ENCODE measurements at places on chromosomes 2 and 18.

DNA sequence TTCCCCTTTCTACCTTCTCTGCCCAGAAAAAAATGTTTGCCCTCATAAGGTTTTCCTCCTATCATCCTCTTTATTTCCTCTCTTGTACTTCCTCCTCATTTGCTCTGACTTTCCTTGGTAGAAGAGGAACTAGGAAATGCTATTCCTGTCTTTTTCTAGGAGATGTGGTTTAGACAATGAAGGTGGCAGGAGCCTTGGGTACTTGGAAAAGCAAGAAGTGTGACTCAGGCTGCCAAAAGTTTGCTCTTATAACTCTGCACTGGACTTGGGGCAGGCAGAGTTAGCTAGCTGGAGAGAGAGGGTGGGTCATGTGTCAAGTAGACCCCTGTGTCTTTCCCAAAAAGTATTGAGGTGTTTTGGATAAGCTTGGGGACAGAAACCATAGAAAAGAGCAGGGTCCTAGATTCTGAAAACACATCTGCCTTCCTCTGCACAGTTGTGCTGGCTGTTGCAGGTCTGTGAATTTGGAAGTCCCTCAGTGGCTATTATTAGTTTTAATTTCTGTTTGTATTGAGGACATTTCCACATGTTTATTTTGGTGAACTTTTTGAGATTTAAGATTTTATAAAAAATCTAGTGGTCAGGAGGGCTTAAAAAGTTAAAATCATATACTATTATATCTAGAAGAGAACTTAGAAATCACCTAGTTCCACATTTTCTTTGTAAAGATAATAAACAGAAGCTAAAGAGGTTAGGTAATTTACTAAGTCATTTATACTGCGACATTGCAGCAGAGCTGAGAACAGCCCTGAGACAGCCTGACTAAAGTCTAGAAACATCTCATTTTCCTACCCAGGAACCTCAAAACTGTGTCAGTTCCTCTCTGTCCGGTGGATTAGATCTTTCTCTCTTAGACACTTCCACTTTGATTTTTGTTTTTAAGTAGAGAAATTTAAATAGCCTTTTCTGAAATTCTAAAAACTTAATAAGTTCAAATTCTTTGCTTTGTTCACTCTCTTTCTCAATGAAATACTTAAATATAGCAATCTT, 16.0 kb downstream of the INSIG2 start:
- DNase-seq, result no peak

GRCh38 chr2:74694281-74694680, 40.2 kb downstream of the SEMA4F start:
- no peak for DNase-seq

GRCh38 chr18:46167971-46168370, 63.8 kb downstream of the HAUS1 start:
- DNase-seq, result peak; percentile 54

DNA sequence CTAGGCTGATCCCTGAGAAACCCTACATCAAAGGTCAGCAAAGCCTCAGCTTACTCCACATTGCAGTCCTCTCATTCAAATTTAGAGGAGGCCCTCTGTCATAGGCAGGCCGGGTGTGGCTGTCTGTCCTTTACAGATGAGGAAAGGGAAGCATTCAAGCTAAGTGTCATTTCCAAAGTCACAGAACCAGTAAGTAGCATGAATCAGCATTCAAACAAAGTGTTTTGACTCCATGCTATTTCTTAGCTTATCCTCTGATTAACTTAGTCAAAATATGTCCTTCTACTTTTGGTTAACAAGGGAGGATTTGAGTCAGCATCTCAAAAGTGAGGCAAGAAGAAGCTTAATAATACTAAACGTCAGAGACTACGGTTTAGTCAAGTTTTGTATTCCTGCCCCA, 409.0 kb upstream of the POU3F3 start:
- no peak for DNase-seq

DNA sequence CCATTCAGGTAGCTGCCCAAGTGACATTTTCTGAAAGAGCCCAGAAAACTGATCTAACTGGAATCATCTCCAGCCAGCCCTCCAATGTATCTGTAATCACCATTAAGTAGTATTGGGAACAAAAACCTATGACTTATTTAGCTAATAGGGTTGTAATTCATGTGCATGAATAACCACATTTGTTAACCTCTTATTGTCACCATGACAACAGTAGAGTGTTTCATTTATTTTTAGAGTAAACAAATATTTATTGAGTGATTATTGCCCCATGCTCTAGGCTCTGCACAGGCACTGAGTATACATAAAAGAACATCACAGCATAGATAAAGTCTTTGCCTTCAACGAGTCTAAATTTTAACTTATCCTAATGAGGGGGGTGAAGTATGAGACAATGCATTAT, 265.4 kb upstream of the UBE2E3 start:
- no peak for DNase-seq

- no peak for DNase-seq
These were observed 99.0 kb downstream of the MBD2 start for GRCh38 chr18:54125429-54125828.

DNA sequence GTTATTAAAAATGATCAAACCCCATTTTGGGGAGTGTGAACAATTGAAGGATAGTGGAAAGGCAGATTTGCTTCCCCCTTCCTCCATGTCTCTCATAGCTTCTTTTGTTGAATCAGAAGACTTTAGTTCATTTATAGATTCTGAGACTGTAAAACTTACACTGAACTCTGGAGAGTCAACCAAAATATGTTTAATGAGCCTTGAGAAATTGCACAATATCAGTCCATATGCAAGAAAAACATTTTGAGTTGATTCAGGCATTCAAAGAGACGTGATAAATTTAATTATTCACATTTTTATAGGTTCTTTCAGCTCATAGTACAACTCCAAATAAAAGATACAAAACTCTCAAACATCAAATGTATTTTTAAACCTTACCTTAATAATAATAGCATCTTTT, 354.4 kb upstream of the SPRED2 start:
- no peak for DNase-seq

GRCh38 chr2:232341739-232342126, 36.8 kb upstream of the ALPP start:
- no peak for DNase-seq

- DNase-seq, result peak; percentile 22
These were observed 16.6 kb downstream of the SP110 start for GRCh38 chr2:230203110-230203676.

GRCh38 chr2:46378616-46379015, 81.4 kb downstream of the EPAS1 start:
- no peak for DNase-seq

DNA sequence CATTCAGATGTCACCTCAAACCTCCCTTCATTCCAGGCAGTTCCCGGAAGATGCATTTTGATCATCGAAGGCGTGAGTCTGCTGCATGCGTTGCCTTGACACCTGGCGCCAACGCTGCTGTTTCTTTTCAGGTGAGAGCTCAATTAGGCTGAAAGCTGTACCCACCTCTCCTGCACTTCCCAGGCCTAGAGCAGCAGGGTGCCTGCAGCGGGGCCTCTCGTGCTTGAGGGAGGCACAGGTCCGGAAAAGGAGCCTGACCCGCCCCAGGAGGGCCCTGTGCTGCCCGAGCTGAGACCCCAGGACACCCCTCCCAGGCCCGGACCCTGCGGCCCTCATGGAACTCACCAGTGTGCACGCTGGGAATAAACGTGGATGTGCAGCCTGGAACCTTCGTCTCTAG, 31.4 kb upstream of the KCNG2 start:
- no peak for DNase-seq

DNA sequence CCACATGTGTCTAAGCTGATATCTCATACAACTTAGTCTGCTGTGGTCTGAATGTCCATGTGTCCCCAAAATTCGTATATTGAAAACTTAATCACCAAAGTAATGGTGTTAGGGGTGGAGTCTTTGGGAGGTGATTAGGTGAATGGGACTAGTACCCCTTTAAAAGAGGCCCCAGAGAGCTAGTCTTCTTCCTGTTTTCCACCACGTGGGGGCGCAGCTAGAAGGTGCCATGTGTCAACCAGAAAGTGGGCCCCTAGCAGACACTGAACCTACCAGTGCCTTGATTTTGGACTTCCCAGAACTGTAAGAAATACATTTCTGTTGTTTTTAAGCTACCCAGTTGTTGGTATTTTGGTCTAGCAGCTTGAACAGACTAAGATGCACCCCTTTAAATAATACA, 86.6 kb downstream of the ASB1 start:
- DNase-seq, result no peak

DNA sequence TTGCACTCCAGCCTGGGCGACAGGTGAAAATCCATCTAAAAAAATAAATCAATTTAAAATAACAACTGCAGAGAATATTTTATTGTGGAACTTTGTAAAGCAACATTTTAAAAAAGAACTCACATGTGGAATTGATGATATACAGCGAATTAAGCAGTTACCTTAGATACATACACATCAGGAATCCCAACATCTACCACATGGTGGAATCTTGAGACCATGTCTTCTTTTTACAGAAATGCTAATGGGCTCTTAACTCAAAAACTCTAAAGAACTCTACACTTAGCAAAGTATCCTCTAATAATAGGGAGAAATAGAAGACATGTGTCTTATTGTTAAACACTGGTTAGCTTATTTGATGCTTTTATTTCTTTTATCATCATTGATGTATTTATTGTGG, 373.6 kb downstream of the CDH7 start:
- DNase-seq, result no peak

GRCh38 chr2:20430035-20430434, 16.8 kb upstream of the RHOB start:
- DNase-seq, result no peak

- DNase-seq, result no peak
These were observed 70.7 kb upstream of the CCDC195 start for GRCh38 chr2:224786848-224787247.

DNA sequence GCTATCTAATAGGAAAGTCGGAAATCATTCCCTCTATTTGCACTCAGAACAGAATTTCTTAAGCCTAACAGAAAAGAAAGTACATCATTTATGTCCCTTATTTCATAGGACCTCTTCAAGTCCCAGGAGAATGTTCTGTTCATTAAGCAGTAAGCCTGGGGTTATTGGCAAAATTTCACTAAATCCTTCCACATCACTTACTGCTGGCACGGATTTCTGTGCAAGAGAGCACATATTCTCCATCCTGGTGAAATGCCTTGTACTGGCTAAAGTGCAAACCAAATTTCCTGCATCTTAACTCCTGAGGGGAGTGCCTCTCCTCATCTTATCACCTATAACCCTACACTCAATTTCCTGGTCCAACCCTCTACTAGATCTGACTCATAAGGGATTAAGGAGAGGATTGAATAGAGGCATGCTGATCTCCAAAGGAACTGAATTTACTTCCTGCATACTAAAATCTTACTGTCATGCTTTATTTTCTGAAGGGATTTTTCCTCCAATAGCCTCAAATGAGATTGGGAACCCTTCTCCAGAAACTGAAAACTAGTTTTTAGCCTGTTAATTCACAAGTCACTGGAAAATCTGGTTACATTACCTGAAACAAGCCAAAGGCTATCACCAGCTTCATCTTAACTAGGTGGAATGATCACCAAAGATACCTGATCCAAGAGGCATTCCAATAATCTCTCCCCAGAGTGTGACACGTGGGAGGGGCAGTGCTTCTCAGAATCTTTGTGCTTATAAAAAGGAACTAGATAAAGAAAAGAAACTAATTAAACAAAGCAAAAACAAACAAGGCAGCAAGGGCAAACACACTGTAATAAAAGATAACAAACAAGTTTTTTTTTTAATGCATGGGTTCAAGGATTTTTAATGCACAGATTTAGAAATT, 311.1 kb downstream of the NR4A2 start:
- DNase-seq, result no peak

GRCh38 chr18:13451661-13452387, 233.3 kb downstream of the LDLRAD4 start:
- DNase-seq, result no peak

- DNase-seq, result no peak
These were observed 256.6 kb downstream of the VAPA start for GRCh38 chr18:10170375-10170774.

- DNase-seq, result no peak
These were observed 75.5 kb upstream of the KLF7 start for GRCh38 chr2:207241198-207241597.

- no peak for DNase-seq
These were observed 114.6 kb downstream of the LPIN1 start for GRCh38 chr2:11861044-11861443.

GRCh38 chr2:68817306-68817705, 53.9 kb downstream of the BMP10 start:
- DNase-seq, result no peak

- no peak for DNase-seq
These were observed 71.3 kb upstream of the ZNF532 start for GRCh38 chr18:58793361-58793760.

GRCh38 chr2:142180820-142181533, 50.2 kb upstream of the LRP1B start:
- DNase-seq, result no peak

- DNase-seq, result no peak
These were observed 34.0 kb downstream of the PIGN start for GRCh38 chr18:62152844-62153243.

DNA sequence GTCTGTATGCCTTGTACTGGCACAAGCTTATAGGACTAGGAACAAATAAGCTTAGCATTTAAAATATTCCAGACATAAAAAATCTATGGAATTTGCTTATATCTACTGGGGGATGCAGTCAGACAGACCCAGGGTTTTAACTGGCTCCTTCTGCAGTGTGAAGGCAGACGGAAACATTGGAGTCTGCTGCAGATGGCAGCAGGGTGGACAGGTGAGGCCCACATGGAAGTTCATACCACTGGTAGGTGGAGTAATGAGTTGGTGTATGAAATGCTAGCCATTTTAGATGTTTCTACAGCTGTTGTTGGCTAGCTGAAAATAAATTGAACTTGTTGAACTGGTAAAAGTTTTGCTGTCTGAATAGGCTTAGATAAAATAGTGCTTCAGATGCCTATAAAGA, 17.7 kb downstream of the SPTBN1 start:
- DNase-seq, result no peak

DNA sequence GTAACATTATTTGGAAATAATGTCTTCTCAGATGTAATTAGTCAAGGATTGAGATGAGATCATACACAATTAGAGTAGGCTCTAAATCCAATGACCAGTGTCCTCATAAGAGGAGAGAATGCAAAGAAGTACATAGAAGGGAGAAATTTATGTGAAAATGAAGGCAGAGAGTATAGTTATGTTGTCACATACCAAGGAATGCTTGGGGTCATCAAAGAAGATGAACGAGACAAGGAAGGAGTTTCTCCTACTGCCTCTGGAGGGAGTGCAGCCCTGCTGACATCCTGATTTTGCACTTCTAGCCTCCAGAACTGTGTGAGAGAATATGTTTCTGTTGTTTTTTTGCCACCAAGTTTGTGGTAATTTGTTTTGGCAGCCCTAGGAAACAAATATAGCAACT, 100.1 kb downstream of the GALNT13 start:
- no peak for DNase-seq

GRCh38 chr2:25740810-25741381, 67.5 kb upstream of the DTNB start:
- DNase-seq, result no peak
